ENCODE measurements at places on chromosomes 5 and 9.
A peak's percentile ranks its signal among the peaks of the same experiment; 100 is the strongest.

DNA sequence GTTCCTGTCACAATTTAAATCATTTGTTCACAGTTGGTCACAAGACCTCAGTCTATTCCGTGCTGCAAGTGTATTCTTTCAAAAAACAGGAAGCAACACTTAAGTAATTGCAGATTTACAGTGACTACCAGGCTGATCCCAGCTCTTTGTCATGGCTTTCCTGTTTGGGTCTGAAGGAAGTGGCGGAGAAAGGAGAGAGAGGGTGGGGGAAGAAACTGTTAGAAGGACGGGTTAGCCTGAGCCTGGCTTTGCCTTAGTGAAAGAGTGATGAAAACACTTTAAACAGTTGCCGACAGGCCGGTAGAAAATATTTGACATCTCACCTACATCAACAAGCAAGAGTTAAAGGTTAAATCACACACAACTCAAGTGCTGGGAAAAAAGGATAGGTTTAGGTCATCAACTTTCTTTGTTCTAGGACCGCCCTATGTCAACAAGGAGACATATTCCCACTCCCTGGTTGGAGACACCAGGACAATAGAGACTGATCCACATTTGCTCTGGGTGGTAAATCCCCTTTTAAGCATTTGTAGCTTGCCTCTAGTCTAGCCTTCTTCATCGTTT, 102.2 kb upstream of the DAB2 start:
- no peak for DNase-seq

DNA sequence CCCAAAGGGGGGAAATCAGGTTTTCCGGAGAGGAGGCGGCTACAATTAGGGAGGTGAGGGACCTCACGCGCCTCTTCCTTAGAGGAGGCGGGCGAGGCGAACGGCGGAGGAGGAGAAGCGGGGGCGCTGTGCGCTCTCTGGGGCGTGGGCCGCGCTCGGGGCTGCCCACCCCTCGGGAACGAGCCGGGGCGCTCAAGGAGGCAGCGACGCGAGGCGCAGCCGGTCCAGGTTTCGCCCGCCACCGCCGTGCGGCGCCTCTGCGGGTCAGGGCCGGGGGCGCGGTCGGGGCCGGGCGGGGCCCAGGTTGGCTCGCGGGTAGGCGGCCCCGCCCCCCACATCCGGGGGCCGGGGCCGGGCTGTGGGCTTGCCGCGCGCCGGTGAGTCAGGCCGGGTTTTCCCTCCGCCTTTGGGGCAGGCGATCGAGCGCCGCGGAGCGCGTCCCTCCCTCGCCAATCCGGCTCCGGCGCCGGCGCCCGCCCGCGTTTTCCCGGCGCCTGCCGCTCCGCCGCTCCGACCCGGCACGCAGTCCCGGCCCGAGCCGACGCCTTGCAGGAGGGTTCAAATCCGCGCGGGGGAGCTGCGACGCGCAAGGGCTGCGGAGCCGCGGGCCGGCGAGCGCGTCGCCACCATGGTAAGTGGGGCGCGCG, at the start of gene N4BP3:
Gene N4BP3, plus strand, starts transcription at position 392 of the 647 bp plus-strand sequence. CDS start 6,052 bp downstream, outside the sequence.
- no peak for DNase-seq

DNA sequence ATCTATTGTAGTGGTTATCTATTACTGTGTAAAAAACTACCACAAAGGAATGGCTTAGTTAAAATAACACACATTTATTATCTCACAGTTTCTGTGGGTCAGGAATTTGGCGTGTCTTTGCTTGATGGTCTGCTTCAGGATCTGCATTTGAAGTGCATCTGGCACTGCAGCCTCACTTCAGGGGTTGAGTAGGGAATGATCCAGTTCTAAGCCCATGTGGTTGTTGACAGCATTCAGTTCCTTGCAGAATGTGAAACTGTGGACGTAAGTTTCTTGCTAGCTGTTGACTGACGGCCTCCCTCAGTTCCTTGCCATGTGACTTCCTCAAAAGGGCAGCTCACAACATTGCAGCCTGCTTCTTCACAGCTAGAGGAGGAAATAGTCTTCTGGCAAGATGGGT, 2.1 kb upstream of the OGN start:
- DNase-seq: no peak

DNA sequence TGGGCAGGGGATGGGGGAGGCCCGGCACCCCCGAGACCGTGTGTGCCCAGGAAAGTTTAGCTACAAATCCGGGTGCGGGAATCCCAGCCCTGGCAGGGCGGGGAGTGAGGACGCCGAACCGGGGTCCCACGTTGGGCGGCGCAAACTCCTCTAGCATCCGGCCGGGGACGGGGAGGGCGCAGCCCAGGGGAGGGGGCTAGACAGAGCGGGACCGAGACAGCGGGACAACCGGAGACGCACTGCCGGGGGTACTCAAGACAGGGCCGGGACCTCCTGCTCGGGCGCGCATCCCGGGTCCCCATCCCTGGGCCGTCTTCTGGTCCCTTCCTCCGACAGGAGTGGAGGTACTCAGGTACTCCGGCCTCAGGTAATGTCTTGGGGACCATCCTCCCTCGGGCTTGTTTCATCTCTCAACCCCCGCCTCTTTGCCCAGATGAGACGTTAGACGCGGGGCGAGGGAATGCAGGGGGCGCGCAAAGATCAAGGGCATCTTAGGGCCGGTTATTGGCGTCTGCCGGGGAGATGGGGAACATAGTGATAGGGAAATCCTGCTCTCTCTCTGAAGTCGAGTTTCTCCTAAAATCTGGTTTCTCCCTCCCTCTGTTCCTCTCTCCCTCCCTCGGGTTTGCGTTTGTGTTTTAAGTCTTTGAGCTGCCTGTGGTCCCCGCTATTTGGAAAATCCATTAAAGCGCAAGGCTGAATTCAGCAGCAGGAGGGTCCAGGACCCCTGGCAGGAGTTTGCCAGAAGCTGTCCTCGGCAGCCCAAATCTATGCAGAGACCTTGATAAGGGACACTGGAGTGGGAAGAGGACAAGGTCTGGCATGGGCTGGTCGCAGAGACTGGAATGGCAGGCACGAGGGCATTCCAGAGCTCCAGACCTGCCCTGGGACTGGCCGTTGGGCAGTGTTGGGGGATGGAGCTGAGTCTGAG, 815 bp downstream of the PDZD2 start:
- DNase-seq: no peak

DNA sequence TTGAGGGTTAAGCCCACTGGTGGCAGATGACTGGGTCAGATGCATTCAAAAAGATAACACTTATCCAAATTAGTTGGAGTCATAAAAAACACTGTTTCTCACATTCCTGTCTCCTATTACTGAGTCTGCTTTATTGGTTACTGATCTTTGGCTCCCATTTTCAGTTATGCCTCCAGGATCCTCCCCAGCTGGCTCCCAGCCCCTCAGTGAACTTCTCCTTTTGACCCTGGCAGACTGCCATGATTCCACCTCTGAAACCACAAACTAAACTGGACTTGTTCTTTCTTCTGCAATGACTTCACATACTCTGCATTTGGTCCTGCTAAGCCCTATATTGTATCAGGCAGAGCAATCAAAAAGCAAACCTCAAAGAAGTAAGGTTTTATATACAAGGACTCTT, 860.8 kb upstream of the DMAC1 start:
- peak; percentile 59 for DNase-seq

DNA sequence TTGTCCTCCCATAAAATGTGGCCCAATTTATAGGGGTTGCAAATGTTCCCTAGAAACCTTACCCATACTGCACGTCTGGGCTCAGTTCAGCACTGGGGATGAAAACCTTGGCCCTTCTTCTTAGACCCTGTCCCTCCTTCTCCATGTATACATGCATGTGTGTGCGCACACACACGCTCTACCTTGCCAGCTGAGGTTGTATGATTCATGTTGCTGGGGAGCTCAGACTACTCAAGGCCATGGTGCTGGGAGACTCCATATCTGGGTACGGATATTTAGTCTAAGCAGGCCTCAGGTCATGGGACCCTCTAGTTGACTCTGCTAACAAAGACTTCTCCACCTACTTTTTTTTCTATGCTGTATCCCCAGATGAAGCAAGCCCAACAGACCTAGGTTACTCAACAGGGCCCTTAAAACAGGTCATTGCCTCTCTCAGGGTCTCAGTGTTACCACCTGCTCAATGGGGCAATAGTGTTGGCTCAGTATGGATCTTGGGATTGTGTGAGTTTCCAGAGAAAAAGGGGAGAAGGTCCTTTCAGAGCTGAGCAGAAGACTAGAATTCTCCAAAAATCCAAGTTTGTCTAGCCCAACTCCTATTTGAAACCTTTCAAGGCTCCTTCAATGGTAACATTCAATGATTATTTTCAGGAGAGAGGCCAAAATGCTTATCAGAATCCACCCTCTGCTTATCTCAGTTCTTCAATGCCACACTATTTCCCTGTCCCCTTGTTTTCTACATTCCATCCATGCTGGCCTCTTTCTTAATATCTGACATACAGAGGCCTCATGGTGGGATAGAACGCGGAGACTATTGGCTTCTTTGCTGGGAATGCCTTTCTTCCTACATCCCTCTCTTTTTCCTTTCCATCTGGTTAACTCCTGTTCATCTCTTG, 123.6 kb upstream of the PITX1 start:
- no peak for DNase-seq

GRCh38 chr5:157020511-157021222, 38.2 kb downstream of the HAVCR1 start:
- no peak for DNase-seq

- DNase-seq: no peak
These were observed 83.9 kb upstream of the NR5A1 start for GRCh38 chr9:124590889-124591641.

- no peak for DNase-seq
These were observed 6.2 kb upstream of the TRIM7 start for GRCh38 chr5:181211208-181211607.

DNA sequence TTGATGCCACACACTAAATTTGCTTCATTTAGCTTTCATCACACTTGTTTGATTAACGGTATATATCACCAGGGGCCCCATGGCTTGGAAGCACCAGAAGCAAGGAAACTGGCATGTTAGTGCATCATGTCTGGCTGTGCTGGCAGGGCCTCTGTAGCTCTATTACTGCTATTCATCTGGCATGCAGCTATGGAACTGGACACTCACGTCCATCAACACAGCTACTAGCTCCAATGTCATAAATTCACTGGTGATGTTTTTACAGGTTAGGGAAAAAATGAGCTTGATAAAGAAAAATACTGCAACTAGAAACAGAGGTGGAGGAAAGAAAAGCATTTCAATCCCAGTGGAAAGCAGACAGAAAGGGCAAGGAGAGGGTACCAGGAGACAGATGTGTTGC, 343.2 kb downstream of the DEPDC1B start:
- DNase-seq: no peak

- peak; percentile 71 for DNase-seq
These were observed 290.0 kb downstream of the ACTL7B start for GRCh38 chr9:108565651-108566378.

DNA sequence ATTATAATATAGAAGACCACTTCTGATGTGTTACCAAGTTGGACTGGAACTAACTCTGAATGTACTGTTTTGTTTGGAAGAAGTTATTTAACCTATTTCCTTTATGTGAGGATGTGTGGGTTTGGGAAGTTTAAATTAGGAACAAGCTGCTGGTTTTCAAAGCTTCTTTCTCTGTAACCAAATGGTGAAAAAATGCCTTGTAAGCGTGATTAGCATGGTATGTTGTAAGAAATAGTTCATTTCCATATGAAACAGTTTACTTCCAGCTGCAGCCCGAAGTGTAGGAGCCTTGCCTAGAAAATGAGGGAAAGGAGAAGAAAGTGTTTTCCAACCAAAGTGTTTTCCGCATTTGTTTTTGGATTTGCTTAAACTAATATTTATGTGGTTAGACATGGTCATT, 36.0 kb downstream of the TTC1 start:
- peak; percentile 20 for DNase-seq

- DNase-seq: no peak
These were observed 42.0 kb downstream of the ELL2 start for GRCh38 chr5:95919658-95920057.

- no peak for DNase-seq
These were observed 2.7 kb upstream of the RASGEF1C start for GRCh38 chr5:180211761-180212035.
